ENCODE measurements at places on chromosomes 11 and 22. TPM values are rescaled to one million over a fixed set of nuclear protein-coding genes. Genes with fewer than 3 reads are reported as not detected.

Gene OR8D4
- not detected for total RNA-seq

Gene THOC5
- total RNA-seq = 113 TPM

- H3K4me1 ChIP-seq = peaks cover 16% of the 10 kb centered on the region
- H3K36me3 ChIP-seq = no peaks in the 10 kb centered on the region
- DNase-seq = no peak
- H3K27ac ChIP-seq = no peak overlapping the region
Observed at GRCh38 chr22:37329238-37330140, 47.2 kb downstream of the CYTH4 start.

DNA sequence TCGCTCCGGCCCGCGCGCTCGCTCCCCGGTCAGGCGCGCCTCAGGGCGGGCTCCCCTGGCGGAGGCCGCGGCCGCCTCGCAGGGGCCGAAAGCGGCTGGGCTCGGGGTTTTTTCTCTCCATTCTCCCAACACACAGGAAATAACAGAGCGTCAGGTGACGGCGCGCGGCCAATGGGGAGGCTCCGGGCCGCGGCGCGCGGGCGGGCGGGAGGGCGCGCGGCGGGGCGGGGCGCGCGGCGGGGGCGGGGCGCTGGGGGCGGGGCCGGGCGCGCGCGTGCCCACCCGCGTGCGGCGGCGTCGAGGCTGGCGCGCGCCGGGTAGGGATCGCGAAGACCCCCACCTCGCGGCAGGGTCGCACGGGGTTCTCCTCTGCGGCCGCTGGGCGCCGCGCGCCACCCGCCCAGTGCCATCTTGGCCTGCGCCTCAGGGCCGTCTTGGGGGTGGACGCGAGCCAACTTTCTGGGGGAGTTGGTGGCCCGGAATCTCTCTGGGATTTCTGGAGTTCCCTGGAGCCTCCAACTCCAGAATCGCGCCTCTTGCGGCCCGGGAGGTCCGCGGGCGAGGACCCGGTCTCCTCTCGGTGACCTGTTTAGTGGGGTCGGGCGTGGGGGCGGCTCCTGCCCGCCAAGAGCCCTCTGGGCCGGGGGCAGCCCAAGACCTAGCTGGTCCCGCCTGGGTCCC lies at the start of gene TCF20:
Gene TCF20, minus strand, starts transcription at position 144 of the 681 bp plus-strand sequence. CDS start 55,348 bp downstream, outside the sequence.
- H3K4me1 ChIP-seq = peaks cover 21% of the 10 kb centered on the region
- no peaks in the 10 kb centered on the region for H3K27me3 ChIP-seq
- peak; percentile 88 for DNase-seq
- peak within 1 kb of the TSS; percentile 81 for H3K27ac ChIP-seq
- no peaks in the 10 kb centered on the region for H3K36me3 ChIP-seq
- H3K4me3 ChIP-seq = peak within 1 kb of the TSS; percentile 98

DNA sequence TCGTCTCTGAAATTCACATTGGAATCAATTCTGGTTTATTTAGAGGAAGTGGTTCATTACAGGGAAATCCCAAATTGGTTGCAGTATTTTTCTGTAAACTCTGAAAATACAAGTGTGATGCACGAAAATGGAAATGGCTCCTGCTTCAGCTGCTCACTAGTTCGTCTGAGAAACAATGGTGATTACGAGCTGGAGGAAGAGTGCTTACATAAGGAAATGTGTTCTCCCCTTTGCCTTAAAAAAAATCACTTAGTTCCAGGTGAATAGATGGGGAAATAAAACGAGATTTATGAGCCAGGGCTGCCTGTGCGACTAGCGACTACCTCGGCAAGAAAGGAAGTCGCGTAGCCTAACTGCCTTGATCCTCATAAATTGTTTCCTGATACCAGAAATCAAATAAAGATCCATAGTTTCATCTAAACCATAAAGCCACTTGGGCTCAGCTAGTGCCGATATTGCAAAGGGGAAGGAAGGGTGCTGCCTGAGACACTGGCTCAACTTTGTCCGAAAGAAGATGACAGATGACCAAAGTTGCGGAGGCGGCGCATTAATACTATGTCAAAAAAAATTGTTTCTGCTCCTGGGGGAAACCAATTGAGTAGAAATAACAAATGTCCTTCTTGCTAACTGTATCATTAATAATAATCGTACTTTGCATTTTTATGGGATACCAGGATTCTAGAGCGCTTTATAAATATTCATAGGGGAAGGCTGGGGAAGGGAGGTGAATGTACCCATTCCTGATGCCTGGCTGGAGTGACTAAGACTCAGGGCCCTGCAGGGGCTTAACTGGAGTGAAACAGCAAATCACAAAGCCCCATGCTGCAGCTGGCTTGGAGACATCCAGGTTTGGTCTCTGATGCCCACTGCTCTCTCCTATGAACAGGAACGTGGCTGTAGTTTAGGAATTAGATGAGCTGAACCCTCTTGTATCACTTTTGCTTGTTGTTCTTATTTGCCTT lies 185.7 kb downstream of the BLID start:
- peak; percentile 94 for DNase-seq
- no peaks in the 10 kb centered on the region for H3K36me3 ChIP-seq
- no peaks in the 10 kb centered on the region for H3K27me3 ChIP-seq
- H3K4me1 ChIP-seq = peaks cover 28% of the 10 kb centered on the region
- peak overlapping the region; percentile 79 for H3K27ac ChIP-seq
